Activated CD4-positive, alpha-beta memory T cell treated with anti-CD3 and anti-CD28 coated beads, Interleukin-2, amount 10 ng/mL, durations not matched to agents 7 days and 5 days (primary cell): ENCODE measurements at places on chromosomes 1 and 21.

GRCh38 chr1:178282949-178283367 is 189.1 kb downstream of the RASAL2 start:
- H3K27me3 ChIP-seq, result no peaks in the 10 kb centered on the region
- no peak for DNase-seq
- no peak overlapping the region for H3K4me3 ChIP-seq
- H3K27ac ChIP-seq, result no peak overlapping the region
- no peaks in the 10 kb centered on the region for H3K4me1 ChIP-seq

DNA sequence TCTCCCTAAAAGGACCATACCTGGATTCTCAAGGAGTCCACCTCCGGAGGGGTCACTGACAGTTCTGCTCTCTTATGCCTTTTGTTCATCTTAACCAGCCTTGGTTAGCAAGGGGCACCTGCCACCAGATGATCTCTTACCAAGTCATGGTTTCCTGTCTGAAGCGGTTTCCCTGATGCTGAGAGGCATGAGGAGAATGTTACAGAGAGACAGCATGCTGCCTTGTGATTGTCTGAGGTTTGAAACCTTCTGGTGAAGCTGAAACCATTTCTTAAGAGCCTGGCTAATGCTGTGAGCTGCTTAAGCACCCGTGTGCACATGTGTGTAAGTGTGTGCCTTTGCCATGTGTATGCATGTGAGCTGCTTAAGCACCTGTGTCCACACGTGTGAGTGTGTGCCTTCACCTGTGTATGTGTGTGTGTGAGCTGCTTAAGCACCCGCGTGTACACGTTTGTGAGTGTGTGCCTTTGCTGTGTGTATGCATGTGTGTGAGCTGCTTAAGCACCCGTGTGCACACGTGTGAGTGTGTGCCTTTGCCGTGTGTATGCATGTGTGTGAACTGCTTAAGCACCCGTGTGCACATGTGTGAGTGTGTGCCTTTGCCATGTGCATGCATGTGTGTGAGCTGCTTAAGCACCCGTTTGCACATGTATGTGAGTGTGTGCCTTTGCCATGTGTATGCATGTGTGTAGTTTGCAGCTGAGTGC is 136.4 kb upstream of the COL6A1 start:
- peaks cover 6% of the 10 kb centered on the region for H3K36me3 ChIP-seq
- DNase-seq, result no peak
- H3K4me1 ChIP-seq, result no peaks in the 10 kb centered on the region

- H3K27me3 ChIP-seq, result peaks cover 2% of the 10 kb centered on the region
- DNase-seq, result no peak
- H3K4me3 ChIP-seq, result no peak overlapping the region
- no peak overlapping the region for H3K27ac ChIP-seq
- H3K36me3 ChIP-seq, result no peaks in the 10 kb centered on the region
These were observed 5.2 kb upstream of the PIGR start for GRCh38 chr1:206951318-206952100.

DNA sequence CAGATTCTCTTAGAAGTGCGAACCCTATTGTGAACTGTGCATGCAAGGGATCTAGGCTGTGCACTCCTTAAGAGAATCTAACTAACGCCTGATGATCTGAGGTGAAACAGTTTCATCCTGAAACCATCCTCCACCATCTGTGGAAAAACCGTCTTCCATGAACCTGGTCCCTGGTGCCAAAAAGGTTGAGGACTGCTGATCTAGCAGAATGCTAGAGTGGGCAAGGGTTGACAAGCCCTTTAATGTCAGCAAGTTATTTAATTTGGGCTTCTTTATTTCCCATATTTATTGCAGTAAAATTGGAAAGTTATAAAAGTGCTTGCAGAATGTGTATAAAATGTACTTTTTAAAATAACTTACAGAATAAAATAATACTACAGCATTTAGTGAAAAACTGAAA is 26.4 kb downstream of the ALG14 start:
- no peaks in the 10 kb centered on the region for H3K27me3 ChIP-seq
- H3K4me3 ChIP-seq, result no peak overlapping the region
- no peaks in the 10 kb centered on the region for H3K36me3 ChIP-seq
- H3K27ac ChIP-seq, result no peak overlapping the region
- DNase-seq, result no peak

- H3K36me3 ChIP-seq, result peaks cover 4% of the 10 kb centered on the region
- DNase-seq, result no peak
- no peaks in the 10 kb centered on the region for H3K27me3 ChIP-seq
These were observed 58.0 kb downstream of the CLIC4 start for GRCh38 chr1:24803220-24803619.

DNA sequence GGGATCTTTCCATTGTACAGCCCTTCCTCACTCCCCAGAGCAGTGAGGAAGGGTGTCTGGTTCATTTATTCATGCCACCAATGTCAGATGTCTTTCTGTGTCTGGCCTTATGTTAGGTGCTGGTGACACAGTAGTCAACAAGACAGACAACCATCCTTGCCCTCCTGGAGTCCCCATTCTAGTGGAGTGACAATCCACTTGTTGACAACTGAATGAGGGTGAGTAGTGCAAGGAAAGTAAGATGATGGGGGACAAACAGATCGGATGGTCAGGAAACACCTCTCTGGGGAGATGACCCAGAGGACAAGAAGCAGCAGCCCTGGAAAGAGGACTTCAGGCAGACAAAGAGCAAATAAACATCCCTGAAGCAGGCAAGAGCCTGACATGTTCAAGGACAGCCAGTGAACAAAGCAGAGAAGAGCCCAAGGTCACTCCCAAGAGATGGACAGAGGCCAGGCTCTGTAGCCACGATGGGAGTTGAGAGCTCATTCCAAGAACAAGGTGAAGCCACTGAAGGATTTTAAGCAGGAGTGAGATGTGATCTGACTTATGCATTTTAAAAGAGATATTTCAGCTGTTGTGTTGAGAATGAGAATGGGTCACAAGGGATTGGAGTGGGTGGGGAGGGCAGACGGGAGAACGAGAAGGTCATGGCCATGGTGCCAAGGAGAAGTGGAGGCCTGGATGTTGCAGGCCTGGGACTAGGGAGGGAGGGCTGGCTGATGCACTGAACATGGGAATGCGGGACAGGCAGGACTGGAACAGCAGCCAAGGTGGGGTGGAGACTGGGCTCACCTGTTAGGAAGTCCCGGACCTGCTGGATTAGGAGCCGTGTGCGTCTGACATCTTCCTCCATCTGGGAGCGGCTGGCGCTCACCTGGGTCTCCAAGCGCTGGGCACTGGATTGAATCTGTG is 30.2 kb downstream of the LAMB3 start:
- no peak overlapping the region for H3K4me3 ChIP-seq
- H3K27ac ChIP-seq, result no peak overlapping the region
- DNase-seq, result no peak

GRCh38 chr1:57678138-57678537 is 254.3 kb upstream of the DAB1 start:
- no peak overlapping the region for H3K27ac ChIP-seq
- H3K4me1 ChIP-seq, result no peaks in the 10 kb centered on the region
- no peak for DNase-seq

DNA sequence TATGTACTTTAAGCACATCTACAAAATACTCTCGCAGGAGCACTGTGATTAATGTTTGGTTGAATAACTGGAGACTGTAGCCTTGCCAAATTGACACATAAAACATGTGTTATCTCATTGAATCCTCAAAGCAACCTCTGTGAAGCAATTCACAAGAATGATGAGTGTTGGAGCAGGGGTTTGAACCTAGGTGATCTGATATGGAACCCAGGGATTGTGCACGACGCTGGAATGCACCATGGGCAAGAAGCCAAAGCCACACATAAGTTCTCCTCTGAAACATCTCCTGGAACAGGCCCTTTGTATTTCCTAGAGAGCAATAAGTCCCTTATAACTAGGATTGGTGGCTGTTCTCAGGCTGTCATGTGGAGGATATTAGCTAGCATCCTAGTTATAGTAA is 124.6 kb upstream of the IVNS1ABP start:
- no peak overlapping the region for H3K27ac ChIP-seq
- H3K4me1 ChIP-seq, result peaks cover 13% of the 10 kb centered on the region
- peaks cover 2% of the 10 kb centered on the region for H3K36me3 ChIP-seq
- no peak for DNase-seq
- H3K27me3 ChIP-seq, result no peaks in the 10 kb centered on the region

GRCh38 chr1:212782422-212783154 is 9.0 kb downstream of the NSL1 start:
- no peak overlapping the region for H3K4me3 ChIP-seq
- DNase-seq, result no peak
- H3K4me1 ChIP-seq, result peaks cover 20% of the 10 kb centered on the region
- peaks cover 38% of the 10 kb centered on the region for H3K36me3 ChIP-seq
- H3K27me3 ChIP-seq, result no peaks in the 10 kb centered on the region

DNA sequence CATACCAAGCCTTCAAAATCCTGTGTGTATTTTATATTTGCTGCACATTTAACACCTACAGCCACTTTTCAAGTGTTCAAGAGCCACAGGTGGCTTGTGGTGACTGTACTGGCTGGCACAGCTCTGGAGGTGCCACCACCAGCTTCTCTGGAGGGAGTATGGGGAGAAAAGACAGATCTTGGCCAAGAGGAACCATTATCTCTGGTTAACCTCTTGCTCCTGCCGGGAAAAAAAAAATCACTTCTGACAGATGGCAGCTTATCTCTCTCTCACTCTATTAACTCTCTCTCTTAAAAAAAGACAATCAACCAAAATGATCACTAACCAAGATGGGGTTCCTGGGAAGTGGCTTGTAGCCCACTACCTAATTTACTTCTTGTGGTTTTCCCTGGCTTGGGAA is 1.2 kb upstream of the RIIAD1 start:
- H3K36me3 ChIP-seq, result no peaks in the 10 kb centered on the region
- H3K4me1 ChIP-seq, result peaks cover 22% of the 10 kb centered on the region
- DNase-seq, result no peak
- H3K4me3 ChIP-seq, result no peak overlapping the region

DNA sequence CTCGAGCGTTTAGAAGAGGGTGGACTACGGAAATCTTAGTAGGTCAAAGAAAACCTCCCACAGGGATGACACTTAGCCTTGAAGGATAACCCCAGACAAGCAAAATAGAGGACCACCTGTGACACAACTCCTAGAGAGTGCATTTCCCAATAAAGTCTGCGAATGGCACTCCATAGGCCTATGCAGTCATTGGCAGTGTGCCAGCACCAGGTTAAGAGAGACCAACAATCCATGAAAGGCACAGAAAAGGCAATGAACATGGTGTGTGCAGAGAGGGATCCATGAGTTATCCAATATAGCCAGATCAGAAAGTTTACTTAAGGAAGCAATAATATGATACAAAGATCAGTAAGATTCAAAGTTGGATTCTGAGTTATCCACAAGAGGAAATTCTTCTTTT is 45.2 kb upstream of the FMO2 start:
- peaks cover 12% of the 10 kb centered on the region for H3K27me3 ChIP-seq
- no peak for DNase-seq
- H3K4me1 ChIP-seq, result no peaks in the 10 kb centered on the region
- H3K36me3 ChIP-seq, result no peaks in the 10 kb centered on the region
- no peak overlapping the region for H3K27ac ChIP-seq

DNA sequence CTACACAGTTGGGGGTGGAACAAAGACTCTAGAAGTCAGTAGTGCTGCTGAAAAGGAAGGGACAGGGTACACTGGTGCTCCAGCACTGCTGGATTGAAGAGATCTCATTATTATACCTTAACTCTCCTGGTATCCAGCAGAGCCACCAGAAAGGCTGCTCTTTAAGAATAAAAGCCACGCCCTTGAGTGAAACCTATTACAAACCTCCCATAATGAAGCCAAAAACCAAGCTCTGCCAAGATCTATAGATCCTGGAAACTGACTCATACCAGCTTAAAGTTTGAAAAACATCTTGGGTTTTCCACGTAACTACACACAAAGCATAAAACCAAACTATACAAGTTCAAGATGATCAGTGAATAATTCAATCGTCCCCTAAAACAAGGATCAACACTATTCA is 38.0 kb downstream of the ADSS2 start:
- DNase-seq, result no peak
- H3K27ac ChIP-seq, result no peak overlapping the region
- H3K4me3 ChIP-seq, result no peak overlapping the region
- no peaks in the 10 kb centered on the region for H3K27me3 ChIP-seq
